ENCODE measurements at places on chromosomes 2 and 18.

DNA sequence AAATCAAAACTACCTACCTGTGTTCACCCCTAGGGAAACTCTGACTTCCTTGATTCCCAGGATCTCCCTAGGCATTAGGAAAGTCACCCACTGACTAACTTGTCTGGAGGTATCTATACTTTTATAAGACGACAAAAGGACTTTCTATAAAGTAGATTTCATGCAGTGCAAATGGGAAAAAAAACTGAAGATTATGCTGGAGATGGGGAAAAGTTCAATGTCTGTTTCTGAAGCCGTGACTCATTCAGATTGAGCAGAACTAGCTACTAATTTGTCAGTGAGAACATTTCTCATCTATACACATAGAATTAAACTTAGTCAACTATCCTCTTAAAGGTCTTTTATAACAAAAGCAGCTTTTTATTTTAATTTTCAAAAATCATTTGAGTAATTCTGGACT, 6.0 kb downstream of the SEPTIN10 start:
- no peaks in the 10 kb centered on the region for H3K4me1 ChIP-seq
- peak overlapping the region; percentile 99 for H3K27ac ChIP-seq
- no peaks in the 10 kb centered on the region for H3K36me3 ChIP-seq
- H3K27me3 ChIP-seq = no peaks in the 10 kb centered on the region

DNA sequence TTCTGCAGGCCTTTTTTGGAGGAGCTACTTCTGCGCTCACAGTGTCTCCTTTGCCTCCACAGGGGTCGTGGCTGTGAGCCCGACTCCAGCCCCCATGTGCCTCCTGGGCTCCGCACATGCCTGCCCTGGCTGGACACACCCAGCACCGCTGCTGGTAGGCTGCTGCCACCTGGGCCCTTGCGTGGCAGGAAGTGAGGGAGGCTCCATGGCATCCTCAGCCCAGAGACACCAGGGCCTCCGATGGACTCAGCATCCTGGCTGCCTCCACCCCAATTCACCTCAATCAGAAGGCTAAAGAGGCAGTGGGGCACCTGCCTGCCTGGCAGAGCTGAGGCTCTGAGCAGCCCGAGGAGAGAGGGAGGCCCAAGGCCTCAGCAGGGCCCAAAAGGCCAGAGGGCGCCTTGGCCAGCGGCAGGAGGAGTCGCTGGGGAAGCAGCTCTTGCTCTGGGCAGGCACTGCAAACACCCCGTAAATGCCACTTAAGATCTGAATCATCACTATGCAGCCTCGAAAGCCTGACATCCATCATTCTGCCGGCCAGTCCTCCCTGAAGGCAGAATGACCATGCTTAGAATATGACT, 68.3 kb upstream of the OTOS start:
- H3K27ac ChIP-seq = no peak overlapping the region
- DNase-seq = peak; percentile 25
- no peaks in the 10 kb centered on the region for H3K27me3 ChIP-seq
- no peaks in the 10 kb centered on the region for H3K36me3 ChIP-seq
- H3K4me3 ChIP-seq = no peak overlapping the region

- H3K27me3 ChIP-seq = peaks cover 18% of the 10 kb centered on the region
- no peaks in the 10 kb centered on the region for H3K36me3 ChIP-seq
- peak within 1 kb of the TSS; percentile 24 for H3K4me3 ChIP-seq
- DNase-seq = no peak
- H3K27ac ChIP-seq = no peak within 1 kb of the TSS
- peaks cover 26% of the 10 kb centered on the region for H3K4me1 ChIP-seq
These were observed at the start of gene TRABD2A for GRCh38 chr2:84880645-84881521. TRABD2A (minus strand) TSS chr2:84881084; CDS start chr2:84881039, 45 bp downstream.

GRCh38 chr2:129396980-129397599, 582.4 kb upstream of the RAB6C start:
- no peaks in the 10 kb centered on the region for H3K27me3 ChIP-seq
- DNase-seq = no peak
- H3K36me3 ChIP-seq = no peaks in the 10 kb centered on the region

DNA sequence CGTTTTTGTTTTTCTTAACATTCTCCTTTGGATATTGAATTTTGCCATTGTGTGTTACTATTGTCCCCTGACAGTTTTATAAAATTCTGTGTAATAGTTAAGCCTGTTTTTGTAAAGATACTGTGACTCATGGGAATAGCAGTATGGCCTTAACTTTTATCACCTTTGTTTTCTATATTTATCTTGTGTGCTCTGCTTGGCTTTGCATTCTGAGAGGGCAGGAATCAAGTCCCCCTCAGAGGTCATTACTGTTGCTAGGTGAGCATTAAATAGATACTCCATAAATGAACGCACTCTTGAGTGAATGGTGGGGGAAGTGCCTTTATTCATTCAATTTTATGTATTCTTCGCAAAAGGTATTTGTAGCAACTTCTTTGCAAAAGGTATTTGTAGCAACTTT, 160.0 kb downstream of the PHLPP1 start:
- no peak for DNase-seq
- H3K36me3 ChIP-seq = no peaks in the 10 kb centered on the region
- no peak overlapping the region for H3K4me3 ChIP-seq
- H3K27ac ChIP-seq = no peak overlapping the region
- H3K27me3 ChIP-seq = no peaks in the 10 kb centered on the region
- H3K4me1 ChIP-seq = no peaks in the 10 kb centered on the region
